IPS DF 6.9 (cell line): ENCODE measurements at places on chromosomes 11 and 22.

GRCh38 chr11:71172680-71173079 lies 79.7 kb downstream of the SHANK2 start:
- DNase-seq, result no peak

DNA sequence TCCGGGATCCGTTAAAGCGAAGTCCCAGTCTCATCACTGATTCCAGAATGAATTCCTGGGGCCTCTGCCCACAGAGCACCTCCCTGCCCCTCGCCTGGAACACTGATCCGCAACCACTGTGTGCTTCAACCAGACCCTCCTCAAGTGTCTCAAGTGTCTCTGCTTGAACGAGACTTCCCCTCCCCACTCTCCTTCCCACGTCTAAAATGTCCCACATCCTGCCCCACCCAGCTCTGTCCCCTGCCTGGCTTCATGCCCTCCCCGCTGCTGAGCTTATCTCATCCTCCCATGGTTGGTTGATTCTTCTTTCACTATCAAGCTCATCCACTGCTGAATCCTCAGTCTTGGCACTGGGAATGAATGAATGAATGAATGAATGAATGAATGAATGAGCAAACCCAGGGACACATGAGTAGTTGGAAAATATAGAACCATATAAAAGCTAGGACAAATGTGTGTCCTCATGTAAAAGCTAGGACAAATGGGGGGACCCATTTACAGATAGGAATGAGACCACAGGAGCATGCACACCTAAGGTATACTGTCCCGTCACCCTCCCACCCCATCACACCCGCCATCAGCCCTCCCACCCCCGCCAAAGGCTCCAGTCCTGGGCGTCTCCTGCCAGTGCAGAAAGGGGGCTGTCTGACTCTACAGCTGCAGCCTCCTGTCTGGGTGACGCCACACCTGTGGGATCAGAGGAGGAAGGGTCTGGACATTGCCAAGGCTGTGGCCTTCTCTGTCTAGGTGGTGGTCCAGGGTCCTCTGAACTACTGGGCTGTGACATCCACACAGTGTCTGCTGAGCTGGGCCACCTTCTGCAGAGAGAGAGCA lies 71.4 kb upstream of the LINC01488 start:
- no peak for DNase-seq

DNA sequence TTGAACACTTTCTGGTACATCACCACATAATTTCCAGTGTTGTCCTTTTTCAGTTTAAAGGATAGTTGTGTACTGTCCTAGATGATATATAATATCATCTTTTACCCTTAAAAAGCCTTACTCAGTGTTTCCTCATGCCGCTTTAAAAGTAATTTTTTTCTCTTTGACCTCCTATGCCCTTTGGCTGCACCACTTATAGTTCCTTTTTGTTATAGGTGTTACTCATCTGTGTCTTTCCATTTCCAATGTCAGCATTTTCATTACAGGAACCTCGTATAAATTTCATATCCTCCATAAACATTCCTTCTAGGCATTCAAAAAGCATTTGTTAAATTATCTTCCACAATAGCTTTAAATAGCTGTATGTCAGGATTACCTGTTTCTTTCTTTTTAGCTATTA lies 40.8 kb downstream of the USP47 start:
- no peak for DNase-seq

DNA sequence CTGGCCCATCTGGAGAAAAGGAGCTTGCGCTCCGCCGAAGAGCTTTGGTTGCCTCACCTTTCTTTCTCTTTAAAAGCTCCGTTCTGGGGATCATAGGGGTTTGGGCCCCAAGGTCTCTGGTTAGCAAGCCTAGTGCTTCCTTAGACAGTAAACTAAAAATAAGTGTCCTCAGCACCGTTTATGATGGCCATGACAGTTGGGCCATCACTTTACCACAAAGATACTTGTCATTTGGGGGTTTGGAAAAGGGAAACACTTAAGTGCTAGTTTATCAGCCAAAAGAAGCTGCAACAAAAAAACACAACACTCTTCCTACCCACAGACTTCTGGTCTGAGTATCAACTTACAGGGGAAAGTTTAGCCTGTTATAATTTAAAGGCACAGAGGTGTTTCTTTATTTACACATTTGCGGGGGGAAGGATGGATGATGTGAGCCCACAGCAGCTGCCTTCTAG lies 88.4 kb upstream of the CD44 start:
- DNase-seq, result no peak

DNA sequence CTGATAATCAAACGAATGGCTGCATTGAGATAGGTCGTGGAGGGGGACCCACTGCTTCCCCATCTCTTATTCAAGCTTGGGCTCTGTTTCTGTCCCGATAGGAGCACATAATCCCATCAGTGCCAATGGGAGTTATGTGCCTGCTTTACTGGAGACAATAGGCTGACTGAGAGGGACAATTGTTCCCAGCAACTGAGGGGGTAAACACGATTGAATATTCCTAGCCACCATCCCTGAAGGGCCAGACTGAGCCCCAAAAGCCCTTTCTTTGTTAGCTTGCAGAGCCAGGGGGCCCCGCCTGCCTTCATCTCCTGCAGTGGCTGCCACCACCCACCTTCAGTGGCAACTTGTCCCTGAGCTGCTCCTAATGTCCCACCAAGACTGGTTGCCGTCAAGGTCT lies 172.8 kb upstream of the NAV2 start:
- no peak for DNase-seq

GRCh38 chr11:107856981-107857517 lies 1.5 kb downstream of the SLC35F2 start:
- DNase-seq, result no peak

GRCh38 chr22:26743149-26743548 lies 85.8 kb downstream of the MIAT start:
- DNase-seq, result no peak

DNA sequence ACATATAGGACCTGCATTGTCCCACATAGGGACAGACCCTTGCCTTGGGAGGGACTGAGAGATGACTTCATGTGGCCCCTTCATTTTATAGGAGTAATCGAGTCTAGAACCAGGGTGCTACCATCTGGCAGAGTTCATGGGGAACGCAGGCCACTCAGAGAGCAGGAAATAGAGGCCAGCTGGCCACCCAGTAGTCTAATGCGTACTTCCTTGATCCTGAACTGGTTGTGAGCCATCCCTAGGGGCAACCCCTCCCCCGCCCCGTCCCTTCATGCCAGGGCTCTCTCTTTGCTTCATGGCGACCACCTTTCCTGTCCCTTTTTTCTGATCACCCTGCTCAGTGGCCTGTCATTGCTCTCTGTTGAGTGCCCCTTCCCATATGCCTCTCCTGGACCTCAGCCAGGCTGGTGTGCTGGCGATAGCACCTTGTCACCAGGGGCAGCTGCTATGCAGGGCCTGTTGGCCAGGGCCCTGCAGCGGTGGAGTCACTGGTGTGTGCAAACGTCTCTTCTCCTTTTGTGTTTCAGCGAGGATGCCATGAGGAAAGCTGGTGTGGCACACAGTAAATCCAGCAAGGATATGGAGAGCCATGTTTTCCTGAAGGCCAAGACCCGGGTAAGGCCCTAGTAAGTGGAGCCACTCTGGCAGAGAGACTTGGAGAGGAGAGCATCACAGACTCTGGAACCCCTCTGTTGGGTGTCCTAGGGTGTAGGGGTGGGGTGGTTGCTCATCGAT lies 29.3 kb downstream of the MED15 start:
- no peak for DNase-seq

DNA sequence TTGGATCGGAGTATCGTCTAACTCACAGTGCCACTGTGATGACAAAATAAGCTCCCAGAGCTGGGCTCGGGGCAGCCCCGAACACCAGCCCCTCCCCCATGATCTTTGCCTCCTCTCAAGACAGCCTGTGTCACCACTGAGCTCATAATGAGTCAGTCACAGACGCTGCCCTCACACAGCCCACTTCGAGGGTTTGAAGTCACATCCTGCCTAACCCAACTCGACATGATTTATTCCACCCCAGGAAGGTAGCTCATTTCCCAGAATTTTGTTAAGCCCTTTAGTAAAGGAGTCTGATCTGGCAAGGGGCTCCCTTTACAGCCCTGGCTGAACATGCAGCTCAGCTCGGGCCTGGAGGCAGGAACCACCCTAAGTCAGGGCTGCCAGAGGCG lies 22.8 kb downstream of the MYH9 start:
- DNase-seq, result no peak

GRCh38 chr11:108965306-108966001 lies 300.6 kb downstream of the DDX10 start:
- no peak for DNase-seq

DNA sequence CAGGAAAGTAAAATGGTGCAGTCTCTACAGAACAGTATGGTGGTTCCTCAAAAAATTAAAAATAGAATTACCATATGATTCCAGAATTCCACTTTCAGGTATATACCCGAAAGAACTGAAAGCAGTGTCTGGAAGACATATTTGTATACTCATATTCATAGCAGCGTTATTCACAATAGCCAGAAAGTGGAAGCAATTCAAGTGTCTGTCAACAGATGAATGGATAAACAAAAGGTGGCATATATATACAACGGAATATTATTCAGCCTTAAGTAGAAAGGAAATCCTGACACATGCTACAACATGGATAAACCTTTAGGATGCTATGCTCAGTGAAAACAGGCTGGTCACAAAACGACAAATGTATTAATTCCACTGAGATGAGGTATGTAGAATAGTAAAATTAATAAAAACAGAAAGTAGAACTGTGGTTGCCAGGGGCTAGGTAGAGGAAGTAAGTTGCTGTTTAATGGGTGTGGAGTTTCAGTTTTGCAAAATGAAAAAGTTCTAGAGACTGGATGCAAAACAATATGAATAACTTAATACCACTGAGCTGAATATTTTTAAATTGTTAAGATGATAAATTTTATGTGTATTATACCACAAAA lies 14.5 kb downstream of the SAA1 start:
- no peak for DNase-seq

- no peak for DNase-seq
Measured at GRCh38 chr11:114080219-114080618, 20.7 kb downstream of the ZBTB16 start.

GRCh38 chr11:27699242-27699925 lies 871 bp downstream of the BDNF start:
- DNase-seq, result no peak

- no peak for DNase-seq
Measured at GRCh38 chr11:91790346-91791170, 434.1 kb upstream of the FAT3 start.
